ENCODE measurements at places on chromosomes 11 and 22.

DNA sequence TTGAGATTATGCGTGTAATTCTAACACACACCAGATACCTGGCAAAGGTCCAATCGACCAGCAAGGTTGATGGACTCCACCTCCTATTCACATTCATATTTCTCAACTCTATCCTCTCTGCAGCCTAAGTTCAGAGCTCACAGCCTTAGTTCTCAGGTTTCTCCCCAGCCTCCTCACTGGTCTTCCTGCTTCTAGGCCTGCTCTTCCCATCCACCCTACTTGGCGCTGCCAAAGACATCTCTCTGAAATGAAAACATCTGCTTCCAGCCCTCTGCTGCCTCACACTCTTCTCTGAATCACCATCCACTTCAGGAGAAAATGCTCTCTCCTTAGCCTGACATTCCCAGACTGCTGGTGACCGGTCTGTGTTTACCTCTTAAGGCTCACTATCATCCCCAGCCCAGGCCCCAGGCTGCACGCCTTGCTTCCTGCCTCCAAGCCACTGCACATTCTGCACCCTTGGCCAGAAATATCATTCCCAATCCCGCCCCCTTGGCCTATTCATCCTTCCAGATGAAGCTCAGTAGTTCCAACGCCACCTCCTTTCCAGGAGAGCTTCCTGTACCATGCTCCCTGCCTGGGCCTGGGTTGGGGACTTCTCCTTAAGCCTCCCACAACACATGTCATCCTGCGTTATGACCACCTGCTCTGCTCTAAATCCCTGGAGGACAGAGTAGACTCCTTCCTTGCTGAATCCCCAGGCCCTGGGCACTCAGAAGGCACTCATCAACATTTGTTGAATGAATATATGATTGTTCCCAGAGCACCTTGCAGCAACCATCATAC, 3.5 kb downstream of the ARRB1 start:
- DNase-seq, result no peak

GRCh38 chr11:110829873-110830272, 117.6 kb upstream of the ARHGAP20 start:
- no peak for DNase-seq

DNA sequence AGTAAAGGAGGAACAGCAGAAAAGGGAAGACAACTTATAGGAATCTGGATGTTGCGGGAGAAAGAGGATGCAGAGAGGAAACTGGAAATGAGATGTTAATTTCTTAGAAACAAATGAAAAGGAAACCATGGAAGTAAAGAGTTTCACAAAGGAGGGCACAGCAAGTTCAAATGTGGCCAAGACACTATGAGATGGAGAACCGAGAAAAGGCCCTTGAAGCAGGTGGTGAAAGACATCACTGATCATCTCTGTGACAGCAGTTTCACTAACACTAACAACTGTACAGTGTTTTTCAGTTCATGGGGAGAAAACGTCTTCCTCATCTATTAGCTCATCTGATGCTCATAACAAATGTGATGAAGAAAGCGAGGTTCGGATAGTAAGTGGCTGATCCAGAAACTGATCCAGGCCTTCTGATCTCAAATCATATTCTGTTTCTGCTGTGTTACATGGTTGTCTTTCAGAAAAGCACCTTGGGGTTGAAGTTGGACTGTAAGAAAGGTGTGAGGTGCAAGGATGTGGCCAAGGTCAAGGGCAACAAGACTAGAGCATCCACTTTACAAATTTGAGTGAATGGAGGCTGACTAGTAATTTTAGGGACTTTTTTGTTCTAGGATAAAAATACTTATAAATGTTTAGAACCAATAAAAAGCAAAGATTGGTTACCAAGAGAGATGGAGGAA, 492.1 kb upstream of the CADM1 start:
- no peak for DNase-seq

DNA sequence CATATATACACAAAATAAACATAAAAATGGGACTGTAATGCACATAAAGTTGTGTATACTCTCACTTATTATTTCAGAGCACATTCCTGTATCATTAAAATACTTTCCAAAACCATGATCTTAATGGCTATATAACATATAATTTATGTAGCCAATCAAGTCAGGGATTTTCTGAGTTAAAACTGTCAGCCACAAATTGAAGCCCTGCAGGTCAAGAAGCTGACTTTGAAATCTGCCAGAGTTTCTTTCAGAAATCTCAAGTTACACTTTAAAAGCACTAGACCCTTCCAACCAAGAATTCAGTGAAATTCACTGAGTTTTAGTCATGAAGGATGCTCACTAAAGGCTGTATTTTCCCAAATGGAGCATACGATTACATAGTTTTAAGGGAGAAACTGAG, 47.6 kb downstream of the PHF21A start:
- DNase-seq, result no peak

- no peak for DNase-seq
Measured at GRCh38 chr11:45412521-45412920, 126.4 kb upstream of the SYT13 start.

- DNase-seq, result no peak
Measured at GRCh38 chr11:36744375-36745168, 146.5 kb upstream of the RAG2 start.

- DNase-seq, result no peak
Measured at GRCh38 chr11:123434262-123434661, 4.2 kb downstream of the GRAMD1B start.

DNA sequence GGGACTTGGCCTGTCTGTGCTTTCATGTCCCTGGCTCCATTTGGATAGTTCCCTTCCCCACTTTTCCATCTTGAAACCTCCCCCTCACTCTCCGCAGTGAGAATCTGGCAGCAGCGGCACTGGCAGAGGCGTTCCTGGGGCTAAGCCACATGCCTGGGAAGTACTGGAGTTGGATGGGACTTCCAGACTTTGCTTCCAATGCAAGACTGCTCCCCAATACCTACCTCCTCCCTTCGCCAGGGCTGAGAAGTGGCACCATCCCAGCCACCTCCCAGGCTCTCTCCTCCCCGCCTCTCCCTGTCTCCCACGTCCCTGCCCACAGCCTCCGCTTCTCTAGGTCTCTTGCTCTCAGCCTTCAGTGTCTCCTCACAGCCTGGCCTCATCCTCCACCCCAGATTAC, 16.6 kb downstream of the TST start:
- DNase-seq, result no peak

GRCh38 chr11:99370549-99371216, 349.9 kb downstream of the CNTN5 start:
- DNase-seq, result no peak

- DNase-seq, result no peak
Measured at GRCh38 chr11:103830205-103830604, 206.2 kb upstream of the DDI1 start.

DNA sequence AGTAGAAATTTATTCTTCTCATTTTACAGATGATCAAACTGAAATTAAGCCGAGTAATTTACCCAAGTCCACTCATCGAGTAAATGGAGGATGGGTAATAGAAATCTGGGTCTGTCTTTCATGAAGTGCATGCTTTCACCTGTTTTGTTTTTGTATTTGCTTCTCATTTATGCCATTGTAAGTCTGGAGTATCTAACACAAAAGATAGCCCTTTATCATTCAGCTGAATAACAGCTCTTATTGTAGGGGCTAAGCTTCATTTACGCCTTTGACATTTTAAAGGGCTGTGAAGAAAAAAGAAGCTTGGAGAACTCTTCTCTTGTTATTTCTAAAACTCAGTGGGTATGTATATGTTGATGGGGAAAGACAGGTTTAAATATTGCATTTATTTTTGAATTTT, 1196.2 kb upstream of the TENM4 start:
- no peak for DNase-seq

DNA sequence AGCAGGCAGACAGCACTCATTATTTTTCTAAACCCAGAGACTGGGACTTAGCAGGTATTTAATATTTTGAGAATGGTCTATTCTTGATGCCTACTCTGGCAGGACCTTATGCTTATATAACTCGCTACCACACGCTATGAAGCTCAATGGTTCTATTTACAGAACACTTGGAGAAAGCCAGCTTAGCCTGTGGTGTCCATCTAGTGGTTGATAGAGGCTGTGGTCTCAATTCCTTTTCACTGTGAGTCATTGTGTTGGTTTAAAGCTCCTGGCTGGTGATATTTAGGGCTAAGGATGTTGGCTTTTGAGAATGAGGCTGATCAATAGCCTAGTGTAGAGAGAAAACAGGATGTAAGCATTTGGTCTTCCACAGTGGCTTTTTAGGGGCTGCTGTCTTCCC, 206.4 kb downstream of the DBX1 start:
- no peak for DNase-seq

DNA sequence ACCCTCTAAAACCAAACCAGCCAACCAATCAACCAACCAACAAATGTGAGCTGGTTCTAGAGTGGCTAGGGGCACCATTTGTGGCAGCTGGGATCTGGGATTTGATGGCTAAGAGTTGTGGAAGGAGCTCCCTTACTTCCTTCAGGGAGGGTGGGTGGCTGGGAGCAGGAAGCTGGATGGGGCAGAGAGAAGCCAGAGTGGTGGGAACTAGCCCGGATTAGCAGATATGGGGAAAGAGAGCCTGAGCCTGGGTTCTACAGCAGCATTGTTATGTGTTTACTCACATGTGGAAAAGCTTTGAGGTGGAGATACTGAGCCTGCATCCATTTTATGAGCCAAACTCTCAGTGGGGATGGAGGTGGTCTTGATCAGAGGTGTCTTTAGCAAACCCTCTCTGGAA, 30.9 kb upstream of the THY1 start:
- no peak for DNase-seq

- DNase-seq, result no peak
Measured at GRCh38 chr11:32440312-32440908, 5.1 kb upstream of the WT1 start.

GRCh38 chr11:6414874-6415328, 4.0 kb downstream of the APBB1 start:
- no peak for DNase-seq

- no peak for DNase-seq
Measured at GRCh38 chr11:11089805-11090204, 232.0 kb upstream of the ZBED5 start.

All from stimulated activated CD4-positive, alpha-beta T cell treated with anti-CD3 and anti-CD28 coated beads, Interleukin-15, amount 100 ng/mL, for 1 hour (primary cell).